SIG-M5 (cell line): ENCODE measurements at places on chromosomes 4 and X.

GRCh38 chrX:49263631-49264030 is 879 bp downstream of the FOXP3 start:
- no peak for DNase-seq

DNA sequence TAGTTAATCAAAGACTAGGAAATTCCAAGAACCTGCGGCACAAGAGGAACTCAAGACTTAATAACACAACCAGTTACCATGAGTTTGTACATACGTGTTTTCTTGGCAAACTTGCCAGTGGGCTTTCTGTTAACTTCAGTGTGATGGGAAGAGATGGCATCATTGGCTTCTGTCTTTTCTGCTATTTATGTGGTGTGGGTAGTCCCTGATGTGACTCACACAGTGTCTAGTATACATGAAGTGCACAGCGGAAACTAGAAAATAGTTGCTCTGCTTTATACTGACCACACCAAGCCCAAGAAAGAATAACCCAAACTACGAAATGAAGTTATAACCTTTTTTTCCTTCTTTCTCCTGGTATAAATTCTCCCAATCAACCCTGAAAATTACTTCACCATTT is 24.5 kb downstream of the DAPP1 start:
- DNase-seq, result no peak

DNA sequence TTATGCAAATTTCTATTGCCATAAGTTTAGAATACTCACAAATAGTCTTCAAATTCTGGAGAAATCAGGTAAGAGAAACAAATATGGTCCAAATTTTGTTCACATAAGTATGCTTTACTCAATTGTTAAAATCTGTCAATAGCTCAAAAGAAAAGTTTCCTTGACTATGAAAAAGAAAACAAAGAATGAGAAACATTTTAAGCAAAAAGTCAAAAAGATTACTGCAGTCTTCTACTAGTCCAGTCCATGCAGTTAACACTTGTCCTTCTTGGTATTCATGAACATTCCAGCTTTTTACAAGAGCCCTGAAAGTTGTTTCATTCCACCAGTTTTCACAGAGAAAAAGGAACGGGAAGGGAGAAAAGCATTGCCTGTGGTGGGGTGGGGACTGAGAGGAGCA is 54.7 kb upstream of the ZXDA start:
- no peak for DNase-seq

DNA sequence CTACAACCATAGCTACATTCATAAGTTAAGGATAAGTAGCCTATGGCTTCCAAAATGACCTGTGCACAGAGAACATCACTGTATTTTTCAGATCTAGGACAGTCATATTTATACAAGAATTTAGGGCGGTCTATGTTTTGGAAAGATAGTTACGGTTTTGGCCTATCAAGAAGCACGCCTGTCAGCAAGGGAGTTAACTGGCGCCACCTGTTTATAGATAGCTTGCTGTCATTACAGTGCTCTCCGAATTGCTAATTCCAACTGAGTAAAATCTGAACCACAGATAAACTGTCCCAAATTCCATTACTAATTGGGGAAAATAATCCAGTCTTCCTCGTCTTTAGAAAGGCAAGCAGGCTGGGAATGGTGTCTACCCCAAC is 646 bp downstream of the ABCB7 start:
- no peak for DNase-seq

- no peak for DNase-seq
Measured at GRCh38 chr4:29538889-29539646, 1181.1 kb upstream of the PCDH7 start.

GRCh38 chr4:86218746-86219473 is 140.9 kb downstream of the MAPK10 start:
- DNase-seq, result no peak

- no peak for DNase-seq
Measured at GRCh38 chr4:169070071-169070894, 60.2 kb upstream of the CBR4 start.

GRCh38 chrX:53281321-53281822 is at the start of gene IQSEC2:
IQSEC2 (minus strand) TSS chrX:53281584.
- no peak for DNase-seq

- no peak for DNase-seq
Measured at GRCh38 chrX:139811942-139812629, 104.1 kb upstream of the MCF2 start.

DNA sequence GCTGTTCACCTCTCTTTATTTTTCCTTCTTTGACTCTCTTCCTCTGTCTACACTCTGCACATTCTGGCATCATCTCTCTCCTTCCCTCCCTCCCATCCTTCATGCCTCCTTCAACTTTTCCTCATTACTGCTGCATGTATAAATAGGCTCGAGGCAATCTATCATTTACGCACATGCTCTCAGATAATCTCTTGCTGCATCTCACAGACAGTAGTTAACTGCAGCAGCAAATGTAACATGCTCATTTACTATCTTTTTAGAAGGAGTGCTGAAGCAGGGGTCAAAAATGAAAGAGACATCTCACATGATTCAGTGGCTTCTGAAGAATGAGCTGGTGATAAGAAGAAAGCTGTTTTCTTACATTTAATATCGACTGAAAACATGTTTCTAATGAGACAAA is 127.7 kb downstream of the RASL11B start:
- no peak for DNase-seq

DNA sequence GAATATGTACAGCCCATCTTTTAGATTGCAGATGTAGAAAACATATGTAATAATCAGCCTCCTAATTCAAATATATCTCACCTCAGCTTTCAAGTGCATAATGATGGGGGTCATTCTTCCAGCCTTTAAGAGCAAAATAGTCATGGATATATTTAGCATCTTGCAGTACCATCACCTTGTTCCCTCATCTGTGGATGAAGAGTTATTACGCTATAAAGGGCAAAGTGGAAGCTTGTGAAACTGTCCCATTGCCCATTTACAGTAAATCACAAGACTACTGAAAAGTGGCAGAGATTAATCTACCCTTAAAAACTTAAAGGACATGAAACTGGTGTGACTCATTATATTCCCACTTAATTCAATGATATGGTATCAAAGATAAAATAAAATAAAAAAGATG is 979.7 kb upstream of the HS3ST1 start:
- no peak for DNase-seq

DNA sequence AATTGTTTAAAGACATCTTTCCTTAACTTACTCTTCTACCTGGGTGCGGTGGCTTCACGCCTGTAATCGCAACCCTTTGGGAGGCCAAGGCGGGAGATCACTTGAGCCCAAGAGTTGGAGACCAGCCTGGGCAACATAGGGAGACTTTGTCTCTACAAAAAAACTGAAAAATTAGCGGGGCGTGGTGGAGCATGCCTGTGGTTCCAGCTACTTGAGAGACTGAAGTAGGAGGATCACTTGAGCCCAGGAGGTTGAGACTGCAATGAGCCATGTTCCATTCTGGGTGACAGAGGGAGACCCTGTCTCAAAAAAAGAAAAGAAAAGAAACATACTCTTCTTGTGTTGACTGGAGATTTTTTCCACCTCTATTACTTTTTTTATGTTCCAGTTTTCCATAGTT is 181.9 kb downstream of the RAPGEF2 start:
- no peak for DNase-seq

DNA sequence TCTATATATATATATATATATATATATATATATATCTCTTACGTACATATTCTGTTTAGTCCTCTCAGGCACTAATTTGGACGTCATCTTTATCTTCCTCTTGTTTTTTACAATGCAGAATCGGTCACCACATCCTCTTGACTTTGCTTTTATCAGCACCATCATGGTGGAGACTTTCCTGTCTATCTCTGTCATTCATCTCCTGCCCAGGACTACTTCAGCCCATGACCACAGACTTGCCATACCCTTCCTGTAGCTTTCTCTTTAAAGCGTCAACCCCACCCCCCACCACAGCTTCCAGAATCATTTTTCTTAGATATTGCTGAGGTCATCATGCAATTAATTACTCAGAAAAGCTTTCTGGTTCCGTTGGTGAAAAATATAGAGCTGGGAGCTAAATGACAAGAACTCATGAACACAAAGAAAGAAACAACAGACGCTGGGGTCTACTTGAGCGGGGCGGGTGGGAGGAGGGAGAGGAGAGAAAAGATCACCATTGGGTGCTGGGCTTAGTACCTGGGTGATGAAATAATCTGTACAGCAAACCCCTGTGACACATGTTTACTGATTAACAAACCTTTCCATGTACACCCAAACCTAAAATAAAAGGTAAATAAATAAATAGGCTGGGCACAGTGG is 30.5 kb upstream of the PRKX start:
- DNase-seq, result no peak

GRCh38 chr4:156816360-156816755 is 155.2 kb downstream of the PDGFC start:
- DNase-seq, result no peak

- no peak for DNase-seq
Measured at GRCh38 chr4:168319486-168320019, 1.0 kb upstream of the DDX60 start.

DNA sequence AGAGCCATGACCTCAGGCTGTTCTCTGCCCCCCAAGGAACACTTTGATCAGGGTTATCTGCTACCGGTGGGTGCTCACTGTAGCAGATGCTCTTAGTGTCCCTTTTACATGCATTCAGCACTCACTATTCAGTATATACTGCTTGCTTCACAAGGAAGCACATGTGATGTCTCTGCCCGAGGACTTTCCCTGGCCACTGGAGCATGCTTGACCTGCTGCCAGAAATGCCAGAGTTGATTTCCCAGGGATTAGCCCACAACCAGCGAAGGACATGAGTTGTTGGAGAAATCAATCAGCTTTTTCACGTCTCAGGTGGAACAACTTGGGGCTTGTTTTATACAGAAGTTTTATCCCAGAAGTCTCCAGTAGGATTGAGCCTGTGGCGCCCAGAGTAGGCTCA is 51.2 kb upstream of the RPS6KA3 start:
- DNase-seq, result no peak

GRCh38 chrX:124250835-124251437 is 81.5 kb upstream of the TEX13D start:
- DNase-seq, result no peak

DNA sequence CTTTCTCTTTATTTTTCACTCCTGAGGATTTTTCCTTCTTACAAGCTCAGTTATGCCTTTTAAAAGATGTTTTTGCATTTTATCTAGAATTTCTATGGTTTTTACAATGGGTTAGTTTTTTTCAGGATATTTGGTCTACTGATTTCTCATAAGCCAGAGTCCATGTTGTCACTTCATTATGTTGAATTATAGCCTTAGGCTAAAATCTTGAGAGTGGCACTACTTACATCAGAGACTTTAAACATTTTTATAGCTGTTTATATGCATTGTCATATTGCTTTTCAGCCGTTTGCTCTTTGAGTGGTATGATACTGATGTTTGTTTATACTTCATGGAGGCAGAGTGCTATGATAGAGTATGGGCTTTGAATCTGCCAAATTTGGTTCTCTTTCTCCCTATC is 36.4 kb downstream of the CXorf58 start:
- no peak for DNase-seq

GRCh38 chr4:85114526-85114925 is 148.0 kb upstream of the WDFY3 start:
- DNase-seq, result no peak

- DNase-seq, result no peak
Measured at GRCh38 chr4:15042529-15043167, 40.4 kb downstream of the CPEB2 start.

DNA sequence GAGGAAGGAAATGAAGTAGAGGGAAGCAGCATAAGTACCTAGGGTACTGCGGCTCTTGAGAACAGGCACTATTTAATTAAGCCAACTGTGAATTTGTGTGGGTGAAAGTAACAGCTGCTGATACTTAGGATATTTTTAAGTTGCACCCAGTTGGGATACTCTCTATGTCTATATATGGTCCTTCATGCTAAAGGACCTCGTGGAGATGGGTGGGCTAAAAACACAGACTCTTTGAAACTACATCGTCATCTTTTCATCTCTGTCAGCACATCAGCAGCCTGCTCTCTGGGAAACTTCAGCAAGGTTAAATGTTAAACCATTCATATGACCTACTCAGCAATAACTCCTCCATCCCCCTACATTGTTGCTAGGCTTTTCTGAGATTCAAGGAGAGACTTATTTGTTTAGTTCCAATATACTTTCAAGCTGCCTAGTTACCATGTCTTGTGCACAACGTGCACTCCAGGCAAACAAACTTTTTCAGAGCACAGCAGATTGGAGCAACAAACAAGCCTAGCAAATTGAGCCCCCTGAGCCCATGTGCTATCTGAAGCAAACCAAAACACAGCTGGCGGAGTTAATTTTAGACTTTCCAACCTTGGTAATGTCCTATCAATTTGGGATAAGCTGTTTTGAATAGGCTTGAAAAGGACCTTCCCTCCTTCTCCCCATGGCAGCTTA is 6.2 kb upstream of the MOB1B start:
- DNase-seq, result no peak
